ENCODE measurements at places on chromosomes 16 and 17.

- no peak for DNase-seq
Measured at GRCh38 chr16:14335297-14335696, 264.2 kb downstream of the MRTFB start.

DNA sequence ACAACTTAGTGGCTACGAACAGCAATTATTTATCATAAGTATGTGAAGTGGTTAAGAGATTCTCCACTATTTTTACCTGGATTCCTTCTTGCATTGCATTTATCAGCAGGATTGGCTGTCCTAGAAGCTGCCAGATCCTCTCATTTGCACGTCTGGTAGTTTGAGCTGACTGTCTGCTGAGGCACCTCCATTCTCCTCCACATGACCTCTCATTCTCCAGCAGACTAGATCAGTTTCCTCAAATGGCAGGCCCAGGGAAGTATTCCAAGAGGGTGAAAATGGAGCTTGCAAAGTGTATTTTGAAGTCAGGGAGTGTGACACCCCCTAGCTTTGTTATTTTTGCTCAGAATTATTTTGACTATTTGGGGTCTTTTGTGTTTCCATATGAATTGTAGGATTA, 870.1 kb downstream of the CDH11 start:
- no peak for DNase-seq

GRCh38 chr17:81115749-81116464, 49.4 kb upstream of the PVALEF start:
- no peak for DNase-seq

GRCh38 chr17:46976626-46977270, 2.3 kb downstream of the RPRML start:
- no peak for DNase-seq

DNA sequence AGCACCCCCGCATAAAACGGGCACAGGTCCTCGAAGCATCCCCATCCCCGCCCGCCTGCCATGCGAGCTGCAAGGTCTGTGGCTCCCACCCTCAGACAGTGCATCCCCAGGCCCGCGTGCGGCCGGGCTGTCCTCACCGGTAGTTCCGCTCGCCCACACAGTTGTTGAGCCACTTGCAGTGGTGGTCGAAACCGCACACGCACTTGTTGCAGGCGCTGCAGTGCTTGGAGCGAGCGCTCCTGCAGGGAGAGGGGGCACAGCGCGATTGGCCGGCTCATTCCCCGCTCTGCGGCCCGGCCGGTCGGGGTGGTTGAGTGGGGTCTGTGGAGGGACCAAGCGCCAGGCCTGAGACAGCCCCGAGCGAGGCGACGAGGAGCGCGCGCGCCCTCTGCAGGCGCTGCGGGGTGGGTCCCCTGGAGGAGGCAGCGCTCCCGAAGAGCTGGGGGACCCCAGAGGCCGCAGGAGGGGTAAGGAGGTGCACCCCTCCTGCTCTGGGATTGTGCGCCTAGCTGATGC, 6.0 kb upstream of the TPPP3 start:
- no peak for DNase-seq

GRCh38 chr17:32609085-32609484, 122.3 kb downstream of the CDK5R1 start:
- DNase-seq = peak; percentile 13

DNA sequence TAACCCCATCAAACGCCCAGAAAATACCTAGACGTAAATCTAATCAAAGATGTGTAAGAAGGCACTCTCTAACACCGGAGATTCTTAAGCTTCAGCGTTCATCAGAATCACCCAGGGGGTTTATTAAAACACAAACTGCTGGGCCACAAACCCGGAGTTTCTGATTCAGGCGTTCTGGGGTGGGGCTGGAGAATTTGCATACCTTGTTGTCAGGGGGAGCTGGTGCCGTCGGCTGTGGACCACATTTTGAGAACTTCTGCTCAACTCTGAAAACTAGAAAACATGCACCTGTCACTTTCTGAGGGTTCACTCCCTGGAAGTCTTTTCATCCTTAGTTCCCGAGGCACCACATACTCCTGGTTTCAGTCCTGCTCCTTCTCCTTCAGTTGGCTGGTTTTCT, 48.6 kb upstream of the WSCD1 start:
- no peak for DNase-seq

- DNase-seq = no peak
Measured at GRCh38 chr17:28948873-28949184, 2.5 kb downstream of the PHF12 start.

DNA sequence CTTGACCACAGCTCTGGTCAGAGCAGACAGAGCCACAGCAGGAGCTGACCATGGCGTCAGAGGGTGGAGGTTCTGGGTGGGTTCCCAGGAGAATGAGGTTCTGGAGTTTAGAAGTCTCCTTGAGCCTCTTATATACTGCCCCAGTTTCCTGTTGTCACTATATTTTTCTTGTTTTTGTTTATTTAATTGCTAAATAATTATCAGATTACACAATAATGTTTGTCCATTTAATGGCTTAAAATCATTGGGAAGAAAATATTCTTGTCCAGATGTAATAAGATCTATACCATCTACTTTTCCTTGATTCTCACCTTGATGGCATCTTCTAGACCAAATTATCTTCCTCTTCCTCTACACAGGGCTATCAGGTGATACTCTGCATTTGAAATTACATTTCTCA, at the start of gene KRTAP4-3:
Gene KRTAP4-3, minus strand, starts transcription at position 101 of the 400 bp plus-strand sequence. Its CDS starts 49 bp downstream, at position 52.
- no peak for DNase-seq

GRCh38 chr16:12925026-12925800, 23.8 kb downstream of the SHISA9 start:
- DNase-seq = no peak

DNA sequence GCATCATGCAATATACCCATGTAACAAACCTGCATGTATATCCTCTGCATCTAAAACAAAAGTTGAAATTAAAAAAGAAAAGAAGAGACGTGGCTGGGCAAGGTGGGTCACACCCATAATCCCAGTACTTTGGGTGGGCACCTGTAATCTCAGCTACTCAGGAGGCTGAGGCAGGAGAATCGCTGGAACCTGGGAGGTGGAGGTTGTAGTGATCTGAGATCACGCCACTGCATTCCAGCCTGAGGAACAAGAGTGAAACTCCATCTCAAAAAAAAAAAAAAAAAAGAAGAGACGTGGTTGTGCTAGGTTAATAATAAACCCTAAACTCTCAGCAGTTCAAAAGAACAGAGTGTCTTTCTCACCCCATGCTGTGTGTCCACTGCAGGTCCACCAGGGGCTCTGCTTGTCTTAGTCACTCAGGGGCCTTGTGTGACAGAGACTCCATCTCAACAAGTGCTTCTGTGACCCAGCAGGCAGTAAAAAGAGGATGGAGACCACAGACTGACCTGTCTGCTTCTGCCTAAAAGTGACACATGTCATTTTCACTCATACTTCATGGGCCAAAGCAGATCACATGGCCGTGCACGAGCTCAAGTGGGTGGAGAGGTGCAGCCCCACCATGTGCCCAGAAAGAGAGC, 22.3 kb upstream of the N4BP1 start:
- no peak for DNase-seq

DNA sequence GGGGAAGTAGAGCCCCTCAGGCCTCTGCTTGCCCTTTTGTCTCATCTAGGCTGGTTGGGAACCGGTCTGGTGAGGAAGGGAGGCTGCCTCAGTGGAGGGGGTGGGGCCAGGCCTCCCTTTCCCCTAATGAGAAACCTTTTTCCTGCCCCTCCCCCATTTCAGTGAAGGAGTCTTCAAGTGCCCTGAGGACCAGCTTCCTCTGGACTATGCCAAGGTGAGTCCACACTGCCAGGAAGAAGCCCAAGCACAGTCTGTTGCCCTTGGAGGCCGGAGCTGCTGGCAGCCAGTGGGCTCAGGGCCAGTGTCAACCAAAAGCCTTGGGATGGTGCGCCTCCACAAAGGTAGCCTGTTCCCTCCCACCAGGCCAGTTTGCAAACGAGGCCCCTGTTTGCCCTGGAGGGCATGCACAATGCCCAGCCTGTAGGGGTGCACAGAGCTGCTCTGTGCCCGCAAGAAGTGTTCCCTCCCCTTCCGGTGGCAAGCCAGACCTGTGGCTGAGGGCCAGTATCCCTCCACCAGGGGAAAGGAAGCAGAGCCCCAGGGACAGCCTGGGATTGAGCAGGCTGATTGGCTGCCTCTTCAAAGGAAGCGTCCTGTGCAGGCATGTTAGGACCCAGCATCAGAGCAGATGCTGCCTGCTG, 3.4 kb downstream of the TRAF4 start:
- DNase-seq = no peak

DNA sequence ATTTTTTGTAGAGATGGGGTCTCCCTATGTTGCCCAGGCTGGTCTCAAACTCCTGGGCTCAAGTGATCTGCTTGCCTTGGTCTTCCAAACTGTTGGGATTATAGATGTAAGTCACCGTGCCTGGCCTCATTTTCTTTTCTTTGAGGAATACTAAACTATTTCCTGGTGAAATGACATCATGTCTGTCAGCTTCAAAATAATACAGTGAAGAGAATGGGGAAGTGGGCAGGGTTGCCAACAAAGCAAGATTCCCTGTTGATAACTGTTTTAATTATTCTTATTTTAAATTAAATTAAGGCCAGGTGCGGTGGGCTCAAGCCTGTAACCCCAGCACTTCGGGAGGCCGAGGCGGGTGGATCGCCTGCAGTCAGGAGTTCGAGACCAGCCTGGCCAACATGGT, 21.1 kb downstream of the PIPOX start:
- no peak for DNase-seq

- no peak for DNase-seq
Measured at GRCh38 chr17:82929011-82929622, 89.3 kb upstream of the ZNF750 start.

GRCh38 chr16:9840761-9841665, 341.2 kb downstream of the GRIN2A start:
- no peak for DNase-seq

DNA sequence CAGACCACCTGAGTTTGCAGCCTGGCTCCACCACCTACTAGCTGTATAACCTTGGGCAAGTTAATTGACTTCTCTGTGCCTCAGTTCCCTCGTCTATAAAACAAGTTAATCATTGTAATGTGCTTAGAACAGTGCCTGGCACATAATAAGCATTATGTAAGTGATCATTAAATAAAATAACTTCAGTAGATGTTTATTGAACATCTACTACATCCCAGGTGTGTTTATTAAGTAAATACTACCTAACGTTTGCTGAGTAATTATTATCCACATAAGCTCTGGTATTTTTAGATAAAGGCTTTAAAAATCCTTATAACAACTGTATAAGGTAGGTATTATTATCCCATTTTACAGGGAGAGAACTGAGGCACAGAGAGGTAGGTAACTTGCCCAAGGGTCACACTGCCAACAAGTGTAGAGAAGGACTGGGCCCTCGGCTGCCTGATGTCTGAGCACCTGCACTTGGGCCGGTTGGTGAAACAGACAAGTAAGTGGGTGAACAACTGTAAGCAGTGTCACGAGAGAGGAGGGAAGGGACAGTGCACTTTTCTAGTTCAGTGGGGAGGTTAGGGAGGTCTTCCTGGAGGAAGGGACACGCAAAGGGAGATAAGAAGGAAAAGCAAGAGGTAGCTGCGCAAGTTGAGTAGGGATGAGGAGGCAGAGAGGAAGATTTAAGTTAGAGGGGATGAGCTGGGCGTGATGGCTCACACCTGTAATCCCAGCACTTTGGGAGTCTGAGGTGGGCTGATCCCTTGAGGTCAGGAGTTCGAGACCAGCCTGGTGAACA, 4.6 kb downstream of the TNS4 start:
- no peak for DNase-seq

GRCh38 chr16:47622451-47623176, 161.5 kb downstream of the PHKB start:
- DNase-seq = no peak

DNA sequence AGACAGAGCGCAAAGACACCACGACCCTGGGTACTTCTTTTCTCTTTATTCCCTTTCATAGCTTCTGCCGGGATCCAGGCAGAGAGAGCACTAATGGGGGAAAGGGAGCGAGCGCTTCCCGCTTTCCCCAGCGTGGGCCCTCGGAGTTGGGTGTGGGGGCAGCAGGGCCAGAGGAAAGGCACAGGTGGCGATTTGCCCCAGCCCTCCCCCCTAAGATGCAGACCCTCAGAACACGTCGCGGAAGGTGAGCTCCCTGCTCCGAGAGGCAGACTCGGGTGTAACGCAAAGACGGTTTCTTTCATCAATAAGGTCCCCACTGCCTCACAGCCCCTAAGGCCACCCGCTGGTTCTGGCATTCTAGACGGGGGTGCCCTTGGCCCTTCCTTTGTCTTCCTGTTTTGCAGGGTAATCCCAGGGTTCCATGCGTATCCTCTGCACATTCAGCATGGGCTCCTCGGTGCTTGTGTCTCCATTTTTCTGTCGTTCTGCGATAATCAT, 570 bp upstream of the NME3 start:
- no peak for DNase-seq

GRCh38 chr16:71216714-71217113, 13.8 kb downstream of the HYDIN start:
- DNase-seq = no peak

GRCh38 chr16:3730161-3731125, 13.1 kb upstream of the TRAP1 start:
- no peak for DNase-seq

DNA sequence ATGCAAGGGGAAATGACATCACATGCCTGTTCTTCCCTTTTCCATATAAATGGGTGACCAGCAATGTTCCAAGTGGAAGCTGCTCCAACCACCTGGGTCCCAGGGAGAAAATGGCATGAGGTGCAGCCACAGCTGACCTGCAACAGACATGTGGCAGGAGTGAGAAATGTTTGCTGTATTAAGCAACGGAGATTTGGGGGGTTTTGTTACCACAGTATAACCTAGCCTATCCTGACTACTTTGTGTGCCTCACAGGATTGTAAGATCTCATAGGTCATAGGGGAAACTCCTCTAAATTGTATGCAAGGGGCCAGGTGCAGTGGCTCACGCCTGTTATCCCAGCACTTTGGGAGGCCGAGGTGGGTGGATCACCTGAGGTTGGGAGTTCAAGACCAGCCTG, 12.0 kb downstream of the CDIPT start:
- no peak for DNase-seq

GRCh38 chr16:6642271-6642670, 690.4 kb upstream of the RBFOX1 start:
- DNase-seq = no peak

GRCh38 chr17:6786618-6787017, 10.6 kb downstream of the FBXO39 start:
- DNase-seq = no peak

DNA sequence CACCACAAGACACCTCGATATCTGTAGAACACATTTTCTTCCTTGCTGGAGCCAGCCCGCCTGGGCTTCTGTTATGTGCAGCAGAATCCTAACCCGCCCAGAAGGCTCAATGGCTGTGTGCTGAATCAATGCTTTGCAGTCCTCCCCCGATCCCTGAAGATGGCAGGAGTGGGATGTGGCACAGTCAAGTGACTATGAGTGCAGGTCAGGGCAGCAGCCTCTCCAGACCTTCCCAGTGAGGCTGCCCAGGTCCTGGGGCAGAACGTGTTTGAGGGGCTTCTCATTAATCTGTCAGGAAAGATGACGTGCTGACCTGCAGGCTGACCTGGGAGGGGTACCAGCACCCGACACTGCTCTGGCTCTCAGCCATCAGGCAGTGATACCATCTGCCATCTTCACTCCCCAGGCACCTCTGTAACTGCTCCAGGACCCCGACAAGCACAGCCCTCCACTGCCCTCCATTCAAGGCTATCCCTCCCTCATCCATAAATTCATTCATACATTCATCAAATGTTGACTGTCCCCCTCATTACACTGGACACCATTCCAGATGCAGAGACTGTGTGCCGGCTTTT, 35.2 kb downstream of the LRRC75A start:
- DNase-seq = no peak

Measured in T-helper 22 cell (primary cell).